ENCODE measurements at places on chromosomes 12 and 14.

DNA sequence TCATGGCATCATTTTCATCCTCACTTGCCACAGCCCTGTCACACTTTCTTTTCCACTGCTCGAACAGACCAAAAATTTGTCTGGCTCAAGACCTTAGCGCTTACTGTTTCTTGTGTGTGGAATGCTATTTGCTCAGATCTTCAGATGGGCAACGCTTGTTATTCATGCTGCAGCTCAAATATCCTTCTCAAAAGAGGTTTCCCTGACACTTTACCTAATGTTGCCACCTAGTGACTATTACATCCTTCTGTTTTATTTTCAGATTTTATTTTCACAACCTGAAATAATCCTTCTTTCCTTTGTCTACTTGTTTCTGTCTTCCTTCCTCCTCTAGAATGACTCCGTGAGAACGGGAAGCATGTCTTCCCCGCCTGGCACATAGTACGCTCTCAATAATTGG lies 5.6 kb downstream of the FBXO33 start:
- DNase-seq: no peak

- peak; percentile 88 for DNase-seq
These were observed 56.7 kb downstream of the C14orf132 start for GRCh38 chr14:96095581-96096476.

DNA sequence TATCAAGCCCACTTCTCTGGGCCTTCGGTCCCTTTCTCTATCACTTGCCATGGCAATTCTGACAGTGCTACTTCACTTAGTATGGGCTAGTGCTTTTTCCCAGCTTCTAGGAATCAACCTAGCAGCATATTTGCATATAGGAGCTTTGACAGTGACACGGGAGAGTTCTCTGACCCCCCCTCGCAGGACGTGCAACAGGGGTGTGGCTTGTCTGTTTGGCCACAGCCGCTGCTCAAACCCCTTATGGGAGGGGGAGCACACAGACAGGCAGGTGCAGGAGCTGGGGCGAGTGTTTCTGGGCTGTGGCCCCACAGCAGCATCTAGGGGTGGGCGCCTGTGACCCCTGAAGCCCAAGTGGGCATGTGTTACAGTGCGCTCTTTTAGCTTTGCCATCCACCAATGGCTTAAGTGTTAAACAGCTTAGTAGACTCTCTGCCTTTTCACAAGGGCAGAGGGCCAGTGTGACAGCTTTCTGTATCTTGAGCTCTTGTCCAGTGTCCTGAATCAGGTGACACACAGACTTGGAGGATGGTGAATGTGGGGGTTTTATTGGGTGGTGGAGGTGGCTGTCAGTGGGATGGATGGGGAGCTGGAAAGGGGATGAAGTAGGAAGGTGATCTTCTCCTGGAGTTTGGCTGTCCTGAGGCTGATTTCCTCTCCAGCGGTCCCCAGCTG lies 229.3 kb downstream of the PCNX1 start:
- DNase-seq: no peak

DNA sequence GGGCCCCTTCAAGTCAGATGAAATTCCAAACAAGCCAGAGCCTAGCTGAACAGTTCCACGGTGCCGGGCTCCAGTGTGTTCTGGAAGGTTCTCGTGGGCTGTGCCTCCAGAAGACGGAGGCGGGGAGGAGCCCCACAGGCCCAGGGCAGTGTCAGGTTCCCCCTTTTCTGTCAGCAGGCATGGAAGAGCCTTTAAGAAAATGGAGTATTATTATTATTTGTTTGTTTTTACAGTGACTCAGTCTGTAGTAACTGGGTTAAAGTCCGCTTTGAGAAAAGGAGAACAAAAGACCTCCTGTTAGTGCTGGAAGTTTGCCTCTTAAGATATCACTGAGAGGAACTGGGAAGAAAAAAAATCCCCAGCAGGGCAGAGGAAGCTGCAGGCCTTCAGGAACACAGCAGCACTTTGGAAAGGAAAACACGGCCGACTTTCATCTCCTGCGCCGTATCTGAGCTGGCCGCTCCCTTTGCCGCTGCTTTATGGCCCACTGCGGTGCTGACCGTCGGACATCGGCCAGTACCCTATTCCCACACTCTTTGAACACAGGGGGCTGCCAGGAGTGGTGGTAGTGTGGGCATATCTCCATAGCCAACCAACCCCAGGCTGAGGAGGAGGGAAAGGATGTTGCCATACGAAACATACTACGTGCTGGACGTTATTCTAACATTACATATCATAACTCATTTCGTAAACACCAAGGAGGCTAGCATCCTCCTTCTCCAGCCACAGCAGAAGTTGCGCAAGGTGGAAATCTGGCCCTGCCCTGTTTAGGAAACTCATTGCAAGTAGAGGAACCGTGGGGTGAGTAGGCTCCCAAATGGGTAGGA lies 194.0 kb downstream of the ZFP36L1 start:
- peak; percentile 92 for DNase-seq

GRCh38 chr14:60648249-60648933 lies 886 bp downstream of the SIX1 start:
- no peak for DNase-seq

- no peak for DNase-seq
These were observed 311.6 kb upstream of the DIO2 start for GRCh38 chr14:80522936-80523335.

DNA sequence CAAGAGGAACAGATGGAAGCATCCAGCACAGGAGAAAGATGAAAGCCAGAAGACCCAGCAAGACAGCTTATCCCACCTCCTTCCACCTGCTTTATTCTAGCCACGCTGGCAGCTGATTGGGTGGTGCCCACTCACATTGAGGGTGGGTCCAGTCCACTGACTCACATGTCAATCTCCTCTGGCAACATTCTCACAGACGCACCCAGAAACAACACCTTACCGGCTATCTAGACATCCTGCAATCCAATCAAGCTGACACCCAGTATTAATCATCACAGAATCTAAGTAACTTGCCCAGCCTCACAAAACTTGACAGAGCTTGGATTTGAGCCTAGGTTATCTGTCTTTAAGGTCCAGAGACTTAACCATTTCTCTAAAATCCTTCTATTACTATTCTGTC lies 208.9 kb downstream of the PAH start:
- DNase-seq: no peak

- DNase-seq: no peak
These were observed 371.2 kb downstream of the BTG1 start for GRCh38 chr12:91774434-91774921.

DNA sequence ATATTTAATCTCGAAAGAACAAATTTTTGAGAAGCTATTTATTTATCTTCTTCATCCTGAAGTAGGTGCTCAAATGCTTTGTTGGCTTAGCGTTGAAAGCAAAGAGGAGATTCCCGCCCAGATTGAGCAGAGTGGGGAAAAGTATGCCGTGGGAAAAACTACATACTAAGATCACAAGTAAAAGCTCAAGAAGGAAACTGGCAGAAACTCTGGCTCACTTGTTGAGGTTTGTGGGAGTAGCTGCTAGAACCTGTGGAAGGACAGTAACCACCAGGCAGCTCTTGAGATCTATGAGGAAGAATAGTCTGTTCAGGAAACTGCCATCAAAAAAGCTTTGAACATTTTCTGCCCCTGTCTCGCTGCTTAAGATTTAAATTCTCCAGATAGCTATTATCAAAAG lies 3.9 kb downstream of the MYRFL start:
- DNase-seq: no peak

DNA sequence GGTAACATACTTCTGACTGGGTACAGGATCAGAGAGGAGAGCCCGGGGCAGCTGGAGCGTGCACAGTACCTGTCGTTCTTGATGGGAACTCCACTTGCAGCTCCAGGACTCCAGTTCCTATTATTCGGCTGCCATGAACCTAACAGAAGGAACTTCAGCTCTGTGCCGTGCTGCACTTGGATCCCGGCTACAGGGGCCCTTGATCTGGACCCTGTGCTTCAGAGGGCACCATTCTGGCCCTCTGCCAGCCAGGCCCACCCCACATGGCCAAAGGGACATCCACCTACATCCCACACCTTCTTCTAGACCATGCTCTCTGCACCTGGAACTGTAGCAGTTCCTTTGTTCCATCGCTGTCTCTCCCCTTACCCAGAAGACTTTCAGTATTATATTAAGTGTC lies 58.2 kb downstream of the PAX9 start:
- DNase-seq: no peak

GRCh38 chr12:31011746-31012566 lies 61.7 kb upstream of the DDX11 start:
- DNase-seq: no peak

GRCh38 chr12:114671066-114671442 lies 12.9 kb downstream of the TBX3 start:
- no peak for DNase-seq

DNA sequence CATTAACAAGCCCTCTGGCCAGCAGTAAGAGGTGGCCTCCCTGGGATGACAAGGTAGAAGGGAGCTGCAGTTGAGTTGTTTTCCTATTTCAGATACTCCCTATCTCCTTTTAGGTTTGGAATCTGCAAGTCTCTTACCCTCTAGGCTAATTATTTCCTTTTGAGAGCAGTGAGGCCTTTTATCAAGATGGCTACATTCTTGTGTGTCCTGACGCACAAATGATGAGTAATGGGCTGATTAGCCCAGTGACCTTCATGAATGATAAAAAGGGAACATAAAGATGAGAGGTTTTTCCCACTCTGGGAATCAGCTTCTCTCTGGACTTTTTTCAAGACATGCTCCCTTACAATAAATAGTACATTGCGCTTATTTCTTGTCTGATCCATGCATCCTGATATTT lies 22.9 kb downstream of the DYRK2 start:
- DNase-seq: no peak

DNA sequence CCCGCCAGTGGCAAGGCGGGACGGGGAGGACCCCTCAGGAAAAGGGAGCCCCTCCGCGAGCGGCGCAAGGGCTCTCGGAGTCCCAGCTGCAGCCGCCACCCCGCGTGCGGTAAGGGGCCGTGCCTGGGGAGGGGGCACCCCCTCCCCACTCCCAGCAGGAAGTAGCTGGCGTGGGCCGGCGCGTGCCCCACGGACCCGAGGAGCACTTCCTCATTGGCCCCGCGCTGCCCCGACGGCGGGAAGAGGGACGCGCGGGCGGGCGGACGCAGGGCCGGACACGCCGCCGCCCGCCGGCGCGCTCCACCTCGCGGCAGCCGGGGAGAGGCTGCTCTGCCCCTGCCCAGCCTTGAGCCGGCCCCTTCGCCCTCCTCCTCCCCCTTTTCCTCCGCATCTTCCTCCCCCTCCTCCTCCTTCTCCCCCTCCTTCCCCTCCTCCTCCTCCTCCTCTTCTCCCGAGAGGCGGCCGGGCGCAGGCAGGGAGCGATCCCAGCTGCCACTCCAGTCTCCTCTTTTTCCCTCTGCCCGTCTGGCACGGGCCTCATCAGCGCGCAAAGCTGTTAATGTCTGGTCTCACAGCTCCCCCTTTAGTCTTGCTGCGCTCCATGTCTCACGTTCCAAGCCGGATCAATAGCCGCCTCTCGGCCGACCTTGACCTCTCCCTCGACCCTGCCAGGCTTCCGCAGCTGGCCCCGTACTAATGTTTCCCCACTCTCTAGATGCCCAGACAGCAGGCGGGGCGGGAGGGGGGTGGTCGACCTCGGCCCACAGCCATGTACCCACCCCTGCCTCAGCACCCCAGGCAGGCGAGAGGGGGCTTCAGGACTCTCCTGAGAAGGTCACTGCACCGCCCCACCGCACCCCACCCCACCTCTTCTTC lies 2.6 kb upstream of the BCL11B start:
- DNase-seq: no peak

DNA sequence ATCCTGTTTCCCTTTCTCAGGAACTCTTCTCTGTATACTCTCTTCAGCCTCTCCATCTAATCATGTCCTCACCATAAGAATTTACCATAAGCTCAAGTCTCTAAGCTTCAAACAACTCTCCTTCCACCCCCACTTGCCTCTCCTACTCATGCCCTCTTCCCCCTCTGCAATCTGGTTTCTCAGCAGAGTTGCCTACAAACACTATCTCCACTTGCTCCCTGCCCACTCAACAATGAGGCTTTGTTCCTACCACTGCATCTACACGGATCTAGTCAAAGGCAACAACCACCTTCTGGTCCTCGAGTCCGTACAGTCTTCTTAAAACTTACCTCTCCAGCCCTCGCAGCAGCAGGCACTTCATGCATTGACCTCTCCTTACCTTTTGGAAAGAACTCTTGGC lies 17.2 kb upstream of the FBLN5 start:
- DNase-seq: no peak

- no peak for DNase-seq
These were observed 72.2 kb downstream of the BRMS1L start for GRCh38 chr14:35898217-35898775.

DNA sequence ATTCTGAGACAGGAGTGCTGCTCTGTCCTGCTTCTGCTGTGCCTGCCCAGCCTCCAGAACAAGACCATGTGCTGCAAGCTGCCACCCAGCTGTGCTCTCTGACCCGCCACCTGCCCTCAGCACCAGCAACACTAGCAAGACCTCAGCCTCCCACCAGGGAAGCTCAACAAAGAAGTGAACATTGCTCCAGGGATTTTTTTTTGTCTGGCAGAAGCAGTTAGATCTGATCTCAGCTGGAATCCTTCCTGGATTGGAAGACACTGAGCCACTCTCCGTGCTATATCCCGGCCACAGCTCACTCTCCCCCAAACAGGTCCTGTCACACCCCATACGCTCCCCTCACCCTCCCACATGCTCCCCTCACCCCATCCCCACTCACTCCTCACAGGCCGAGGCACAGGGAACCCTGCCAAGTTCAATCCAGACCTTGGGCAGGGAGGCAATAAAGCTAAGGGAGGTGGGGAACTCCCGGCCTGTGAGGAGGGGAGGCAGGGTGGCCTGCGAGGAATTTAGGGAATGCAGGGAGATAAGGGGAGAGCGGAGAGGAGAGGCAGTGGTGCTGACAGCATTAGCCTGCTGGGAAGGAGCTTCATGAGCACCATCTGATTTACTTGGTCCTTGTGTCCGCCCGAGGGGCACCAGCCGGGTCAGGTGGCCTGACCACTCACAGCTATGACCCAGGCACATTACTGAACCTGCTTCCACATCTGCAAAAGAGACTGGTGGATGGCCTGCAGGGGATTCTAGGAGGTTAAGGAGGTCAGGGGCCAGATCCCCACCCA lies 29.7 kb downstream of the CCDC85C start:
- peak; percentile 47 for DNase-seq

DNA sequence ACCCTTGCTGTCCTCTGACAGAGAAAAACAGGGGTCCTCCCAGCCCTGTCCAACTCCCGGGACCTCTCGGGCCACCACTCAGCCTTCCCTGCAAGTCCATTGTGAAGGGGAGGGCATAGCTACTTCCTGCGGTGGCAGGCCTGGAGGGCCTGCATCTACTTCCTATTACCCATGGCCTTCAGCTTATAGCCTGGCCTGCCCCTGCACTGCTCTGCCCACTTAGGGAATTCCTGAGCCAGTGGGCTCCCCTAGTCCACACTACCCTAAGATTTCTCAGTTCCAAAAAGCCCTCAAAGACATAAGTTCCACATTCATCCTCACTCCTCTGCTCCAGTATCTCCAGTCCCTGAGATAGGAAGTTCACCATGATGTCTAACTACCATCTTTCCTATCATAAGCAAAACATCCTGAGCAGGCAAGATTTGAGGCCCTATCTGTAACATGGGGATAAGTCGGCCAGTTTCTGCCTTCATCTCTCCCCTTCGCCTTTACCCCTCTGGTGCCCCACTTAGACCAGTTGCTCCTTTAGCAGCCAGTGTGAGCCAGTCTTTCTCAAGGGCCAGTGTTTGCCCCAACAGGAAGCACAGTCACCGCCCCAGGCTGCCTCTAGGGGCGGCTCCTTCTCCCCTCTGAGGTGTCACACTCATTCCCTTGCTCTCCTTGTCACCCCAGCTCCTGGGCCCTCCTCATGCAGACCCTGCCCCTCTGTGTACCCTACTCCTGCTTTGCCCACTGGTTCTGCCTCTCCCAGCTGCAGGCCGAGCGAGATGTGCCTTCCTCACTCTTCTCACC lies 10.9 kb downstream of the HDAC7 start:
- DNase-seq: no peak

- DNase-seq: no peak
These were observed 10.8 kb downstream of the CRACR2A start for GRCh38 chr12:3741882-3742672.
